Cardiac muscle cell (in vitro differentiated cells and primary cell): ENCODE measurements at places on chromosomes 11 and 22. TPM values are rescaled to one million over a fixed set of nuclear protein-coding genes. Genes with fewer than 3 reads are reported as not detected.

RGL4 gene
- total RNA-seq: not detected in 2 replicates

GRCh38 chr11:70661761-70662501 lies 263.6 kb downstream of the CTTN start:
- H3K27ac ChIP-seq: no peak overlapping the region
- peak; percentile 33 for DNase-seq
- no peaks in the 10 kb centered on the region for H3K4me1 ChIP-seq

GRCh38 chr22:43343262-43343669 lies at the start of gene SCUBE1:
Gene SCUBE1, minus strand, starts transcription at chr22:43343372. Its CDS starts 111 bp downstream, at chr22:43343261.
- DNase-seq: peak; percentile 85
- peaks cover 64% of the 10 kb centered on the region for H3K27me3 ChIP-seq
- no peak within 1 kb of the TSS for H3K27ac ChIP-seq
- H3K4me3 ChIP-seq: peak within 1 kb of the TSS; percentile 46
- peaks cover 5% of the 10 kb centered on the region for H3K4me1 ChIP-seq
- no peaks in the 10 kb centered on the region for H3K36me3 ChIP-seq

DNA sequence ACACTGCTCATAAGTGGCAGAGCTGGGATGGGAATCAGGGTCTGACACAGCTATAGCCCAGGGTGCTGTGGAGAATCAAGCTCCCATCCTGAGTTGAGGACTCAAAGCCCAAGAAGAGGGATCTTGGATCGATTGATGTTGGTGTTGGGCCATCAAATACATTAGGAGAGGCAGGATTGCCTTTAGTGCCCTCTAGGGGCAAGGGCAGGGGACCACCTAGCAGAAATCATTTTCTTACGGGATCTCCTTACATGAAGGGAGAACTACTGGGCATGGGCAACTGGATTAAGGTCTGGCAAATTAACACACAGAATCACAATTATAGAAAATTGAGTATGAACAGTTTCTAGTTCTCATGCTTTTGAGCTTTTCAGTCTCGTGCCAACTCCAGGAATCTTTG lies 24.9 kb upstream of the EMSY start:
- H3K36me3 ChIP-seq: no peaks in the 10 kb centered on the region
- no peaks in the 10 kb centered on the region for H3K27me3 ChIP-seq
- H3K4me1 ChIP-seq: no peaks in the 10 kb centered on the region

COMT gene
- 41.3 and 51.9 TPM in 2 replicates for total RNA-seq

DNA sequence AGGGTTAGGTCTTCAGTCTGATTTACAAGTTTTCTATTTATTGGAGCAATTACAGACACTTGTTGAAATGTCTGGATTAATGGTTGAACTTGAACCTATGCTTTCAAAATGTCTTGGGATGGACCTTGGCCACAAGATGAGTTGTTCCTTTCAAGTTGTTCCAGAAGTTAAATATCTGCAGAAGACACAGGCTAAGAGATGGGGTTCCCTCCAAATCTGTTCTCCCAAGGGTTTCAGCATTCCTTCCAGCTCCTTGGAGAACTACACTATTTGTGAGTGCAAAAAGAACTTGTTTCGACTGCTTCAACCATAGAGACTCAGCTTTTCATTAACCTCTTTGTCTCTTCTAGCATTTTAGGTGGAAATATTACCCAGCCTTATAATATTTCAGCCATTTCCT lies 189.0 kb upstream of the BLID start:
- H3K4me3 ChIP-seq: no peak overlapping the region
- no peak for DNase-seq
- H3K27ac ChIP-seq: no peak overlapping the region
- peaks cover 26% of the 10 kb centered on the region for H3K4me1 ChIP-seq
- H3K27me3 ChIP-seq: no peaks in the 10 kb centered on the region

- H3K27ac ChIP-seq: no peak within 1 kb of the TSS
- H3K4me3 ChIP-seq: no peak within 1 kb of the TSS
- peaks cover 2% of the 10 kb centered on the region for H3K36me3 ChIP-seq
- no peaks in the 10 kb centered on the region for H3K27me3 ChIP-seq
- no peaks in the 10 kb centered on the region for H3K4me1 ChIP-seq
- DNase-seq: no peak
Measured at GRCh38 chr11:45906965-45907611, at the start of gene FREY1. Gene FREY1, minus strand, starts transcription at chr11:45907271. Its CDS starts 26 bp downstream, at chr11:45907245.

CARNS1 gene
- 1.4 and 1.6 TPM in 2 replicates for total RNA-seq

- no peaks in the 10 kb centered on the region for H3K4me1 ChIP-seq
- no peaks in the 10 kb centered on the region for H3K27me3 ChIP-seq
- H3K36me3 ChIP-seq: no peaks in the 10 kb centered on the region
- no peak overlapping the region for H3K27ac ChIP-seq
Measured at GRCh38 chr22:33038131-33038772, 19.9 kb downstream of the SYN3 start.

TBX1 gene
- total RNA-seq: 0.12 and 0.35 TPM in 2 replicates

GRCh38 chr11:116471608-116472256 lies 301.1 kb downstream of the BUD13 start:
- no peak overlapping the region for H3K4me3 ChIP-seq
- no peaks in the 10 kb centered on the region for H3K27me3 ChIP-seq
- peaks cover 14% of the 10 kb centered on the region for H3K4me1 ChIP-seq
- H3K27ac ChIP-seq: no peak overlapping the region
- peak; percentile 36 for DNase-seq
- no peaks in the 10 kb centered on the region for H3K36me3 ChIP-seq

TUBA8 gene
- total RNA-seq: 1.1 TPM in 2 replicates

DNA sequence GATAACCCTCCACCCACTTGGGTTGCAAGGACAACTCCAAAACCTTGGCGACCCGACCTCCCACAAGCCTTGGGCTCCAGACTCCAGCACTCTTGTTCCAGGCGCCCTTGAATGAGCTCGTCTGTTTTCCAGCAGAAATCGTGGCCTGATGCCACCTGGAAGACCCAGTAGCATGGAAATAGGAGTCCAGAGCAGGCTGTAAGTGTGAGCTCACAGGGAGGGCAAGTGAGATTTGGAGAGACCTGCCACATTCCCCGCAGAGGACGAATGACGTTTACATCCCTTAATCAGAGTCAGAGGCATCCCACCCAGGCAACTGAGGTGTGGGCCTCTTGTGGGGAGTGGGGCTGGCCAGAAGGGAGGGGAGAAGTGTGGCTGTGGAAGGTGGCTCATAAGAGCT lies 71.9 kb downstream of the LDLRAD3 start:
- H3K27me3 ChIP-seq: no peaks in the 10 kb centered on the region
- no peaks in the 10 kb centered on the region for H3K36me3 ChIP-seq
- DNase-seq: peak; percentile 58
- H3K4me1 ChIP-seq: no peaks in the 10 kb centered on the region
- H3K4me3 ChIP-seq: no peak overlapping the region

DNA sequence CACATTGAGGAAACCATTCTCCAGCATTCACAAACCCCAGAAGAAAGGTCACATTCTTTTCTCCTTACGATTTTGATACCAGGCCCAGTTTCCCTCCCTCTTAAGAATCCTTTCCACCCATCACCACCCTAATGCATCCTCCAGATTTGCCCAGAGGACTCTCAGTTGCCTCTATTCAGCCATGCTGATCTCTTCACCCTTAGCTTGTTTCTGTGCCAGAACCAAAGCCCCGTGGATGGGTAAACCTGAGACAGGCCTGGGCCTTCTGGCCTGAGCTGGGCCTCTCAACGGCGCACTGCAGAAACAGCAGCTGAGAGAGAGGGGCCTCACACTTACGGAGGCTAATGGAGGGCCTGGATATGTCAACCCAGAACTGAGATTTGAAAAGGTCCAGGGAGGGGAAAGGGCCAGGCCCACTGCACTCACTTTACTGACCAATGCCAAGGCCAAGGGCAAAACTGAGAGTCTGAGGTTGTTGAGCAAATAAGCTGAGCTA lies 32.2 kb upstream of the OAF start:
- peaks cover 64% of the 10 kb centered on the region for H3K27me3 ChIP-seq

CDC42BPG gene
- total RNA-seq: 4.6 and 10.1 TPM in 2 replicates

DNA sequence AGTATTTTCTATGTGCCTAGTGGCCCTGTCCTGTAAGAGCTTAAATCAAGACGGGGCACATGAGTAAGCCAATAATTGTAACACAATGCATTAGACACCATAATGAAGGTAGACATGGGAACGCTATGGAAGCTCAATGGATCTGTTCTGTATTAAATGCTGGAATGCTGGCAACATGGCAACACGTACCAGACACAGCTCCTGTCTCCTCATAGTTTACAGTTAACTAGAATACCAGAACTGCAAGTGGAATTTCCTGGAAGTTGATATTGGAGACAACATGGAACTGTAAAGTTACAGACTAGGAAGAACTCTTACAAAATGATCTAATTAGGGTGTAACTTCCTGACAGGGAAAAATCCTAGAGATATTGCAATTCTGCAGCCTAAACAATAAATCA lies 12.4 kb downstream of the P4HA3 start:
- no peak overlapping the region for H3K4me3 ChIP-seq
- H3K36me3 ChIP-seq: no peaks in the 10 kb centered on the region
- no peaks in the 10 kb centered on the region for H3K4me1 ChIP-seq
- no peak for DNase-seq
- no peaks in the 10 kb centered on the region for H3K27me3 ChIP-seq
- no peak overlapping the region for H3K27ac ChIP-seq

GAB4 gene
- not detected in 2 replicates for total RNA-seq

OR5F1 gene
- total RNA-seq: not detected in 2 replicates

PPM1F gene
- 44.0 and 49.8 TPM in 2 replicates for total RNA-seq

DNA sequence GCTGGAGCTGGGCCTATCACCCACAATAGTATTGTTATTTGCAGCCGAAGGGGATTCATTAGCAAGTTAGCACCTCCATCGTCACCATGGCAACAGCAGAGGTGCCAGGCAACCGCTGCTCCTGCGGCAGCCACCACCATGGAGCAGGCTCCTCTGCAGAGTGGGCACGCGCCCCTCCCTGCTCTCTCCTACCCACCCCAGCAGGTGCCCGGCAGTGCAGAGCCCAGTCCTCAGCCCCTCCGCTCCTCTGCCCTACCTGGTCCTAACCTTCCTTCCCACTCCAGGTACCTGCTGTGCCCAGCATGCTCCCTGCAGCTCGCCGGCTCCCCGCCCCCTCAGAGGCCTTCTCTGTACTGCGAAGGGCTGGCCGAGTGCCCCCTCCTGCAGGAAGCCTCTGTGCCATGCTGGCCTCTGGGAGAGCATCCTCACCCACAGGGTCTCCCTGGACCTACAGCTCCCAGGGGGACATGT lies 3.6 kb downstream of the DUSP8 start:
- peaks cover 76% of the 10 kb centered on the region for H3K27me3 ChIP-seq
- no peak overlapping the region for H3K4me3 ChIP-seq
- no peaks in the 10 kb centered on the region for H3K36me3 ChIP-seq
- no peaks in the 10 kb centered on the region for H3K4me1 ChIP-seq
- DNase-seq: no peak

DNA sequence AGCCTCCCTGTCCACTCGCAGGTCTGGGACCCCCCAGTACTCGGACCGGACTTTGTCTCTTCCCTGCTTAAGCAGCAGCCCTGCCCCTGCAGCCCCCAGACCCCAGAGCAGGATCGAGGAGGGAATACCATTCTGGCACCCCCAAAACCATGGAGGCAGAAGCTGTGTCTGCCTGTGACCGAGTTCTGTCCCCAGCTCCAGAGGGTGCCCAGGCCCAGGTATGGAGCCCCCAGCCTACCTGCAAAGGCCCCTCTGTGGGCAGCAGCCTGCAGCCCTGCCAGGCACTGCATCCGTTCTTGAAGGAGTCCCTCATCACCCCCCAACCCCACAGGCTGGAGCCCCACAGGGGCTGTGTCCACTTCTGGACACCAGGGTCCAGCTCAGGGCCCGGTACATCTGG lies 163.8 kb downstream of the BRD1 start:
- no peak for DNase-seq
- H3K4me1 ChIP-seq: no peaks in the 10 kb centered on the region
- no peak overlapping the region for H3K27ac ChIP-seq

DNA sequence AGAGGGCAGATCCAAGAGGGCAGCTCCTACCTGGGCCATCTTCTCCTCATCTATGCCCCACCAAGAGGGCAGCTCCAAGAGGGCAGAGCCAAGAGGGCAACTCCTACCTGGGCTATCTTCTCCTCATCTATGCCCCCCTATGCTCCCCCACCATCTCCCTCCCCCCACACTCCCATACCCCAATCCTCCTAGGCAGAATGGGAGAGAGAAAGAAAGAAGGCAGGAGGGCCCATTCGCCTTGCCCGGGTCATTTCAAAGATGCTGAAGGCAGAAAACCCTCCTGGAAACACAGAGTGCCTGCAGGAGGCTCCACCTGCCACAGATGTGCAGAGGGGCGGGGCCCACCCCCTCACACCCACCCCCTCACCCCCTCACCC lies 78.5 kb downstream of the BUD13 start:
- no peak overlapping the region for H3K27ac ChIP-seq
- H3K4me1 ChIP-seq: no peaks in the 10 kb centered on the region
- no peak overlapping the region for H3K4me3 ChIP-seq
- no peak for DNase-seq

FREY1 gene
- 2.1 and 2.7 TPM in 2 replicates for total RNA-seq

DKK3 gene
- 180 and 309 TPM in 2 replicates for total RNA-seq

UBE4A gene
- total RNA-seq: 23.6 and 25.9 TPM in 2 replicates

DNA sequence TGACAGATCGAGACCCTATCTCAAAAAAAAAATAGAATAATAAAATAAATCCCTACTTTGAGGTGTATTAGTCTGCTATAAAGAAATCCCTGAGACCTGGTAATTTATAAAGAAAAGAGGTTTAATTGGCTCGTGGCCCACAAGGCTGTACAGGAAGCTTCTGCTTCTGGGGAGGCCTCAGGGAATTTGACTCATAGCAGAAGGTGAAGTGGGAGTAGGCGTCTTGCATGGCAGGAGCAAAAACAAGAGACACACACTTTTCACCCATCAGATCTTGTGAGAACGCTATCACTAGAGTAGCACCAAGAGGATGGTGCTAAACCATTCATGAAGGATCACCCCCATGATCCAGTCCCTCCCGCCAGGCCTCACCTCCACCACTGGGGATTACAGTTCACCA lies 29.2 kb downstream of the CDPF1 start:
- H3K27ac ChIP-seq: no peak overlapping the region
- no peak for DNase-seq
- no peaks in the 10 kb centered on the region for H3K4me1 ChIP-seq
- no peaks in the 10 kb centered on the region for H3K27me3 ChIP-seq
- H3K4me3 ChIP-seq: no peak overlapping the region
- peaks cover 21% of the 10 kb centered on the region for H3K36me3 ChIP-seq
